CD8-positive, alpha-beta memory T cell (primary cell): ENCODE measurements at places on chromosomes 5 and 9. TPM values are rescaled to one million over a fixed set of nuclear protein-coding genes. Genes with fewer than 3 reads are reported as not detected.

Gene BRD3
- 35.5 TPM for total RNA-seq

DNA sequence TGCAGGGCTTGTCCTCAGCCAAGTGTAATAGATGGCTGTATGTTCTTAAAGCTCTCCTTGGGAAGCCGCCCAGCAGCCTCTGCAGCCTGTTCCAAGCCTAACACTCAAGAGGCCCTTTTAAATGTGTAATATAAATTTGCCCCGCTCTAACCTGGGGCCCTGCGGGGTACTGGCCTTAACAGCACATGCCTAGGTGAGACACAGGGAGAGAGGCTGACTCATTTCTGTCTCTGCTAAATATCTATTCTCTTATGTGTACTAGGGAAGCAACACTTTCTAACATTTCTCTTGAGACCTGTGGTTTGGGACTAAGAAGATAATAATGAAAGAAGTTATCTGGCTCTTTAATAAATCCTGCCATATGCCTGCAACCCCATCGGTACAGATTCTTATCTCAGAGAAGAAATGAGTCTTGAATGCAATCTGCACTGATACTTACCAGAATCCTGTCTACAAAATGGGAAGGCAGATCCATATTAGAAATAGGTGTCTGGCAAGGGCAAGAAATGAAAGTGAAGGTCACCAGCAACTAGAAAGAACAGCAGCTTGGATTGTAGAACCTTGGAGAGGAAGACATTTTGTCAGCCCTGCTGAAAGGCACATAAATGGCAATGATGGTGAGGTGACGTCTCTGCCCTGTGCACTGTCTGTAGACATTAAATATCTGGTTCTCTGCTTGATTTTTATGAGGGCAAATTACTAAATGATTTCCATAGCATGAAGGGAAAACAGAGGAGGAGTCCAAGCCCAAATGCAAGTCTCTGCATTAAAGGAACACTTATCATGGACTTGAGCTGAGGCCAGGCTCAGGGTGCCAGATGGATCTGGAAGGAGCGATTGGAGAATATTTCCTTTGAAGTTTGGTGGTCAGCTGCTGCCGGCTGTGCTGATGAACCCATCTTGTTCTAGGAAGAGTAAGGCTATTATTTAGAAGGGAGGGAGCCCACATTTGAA is 14.5 kb upstream of the TGFBI start:
- no peaks in the 10 kb centered on the region for H3K27me3 ChIP-seq
- no peak overlapping the region for H3K27ac ChIP-seq
- DNase-seq, result no peak
- no peak overlapping the region for H3K4me3 ChIP-seq
- H3K4me1 ChIP-seq, result no peaks in the 10 kb centered on the region
- no peaks in the 10 kb centered on the region for H3K36me3 ChIP-seq

DNA sequence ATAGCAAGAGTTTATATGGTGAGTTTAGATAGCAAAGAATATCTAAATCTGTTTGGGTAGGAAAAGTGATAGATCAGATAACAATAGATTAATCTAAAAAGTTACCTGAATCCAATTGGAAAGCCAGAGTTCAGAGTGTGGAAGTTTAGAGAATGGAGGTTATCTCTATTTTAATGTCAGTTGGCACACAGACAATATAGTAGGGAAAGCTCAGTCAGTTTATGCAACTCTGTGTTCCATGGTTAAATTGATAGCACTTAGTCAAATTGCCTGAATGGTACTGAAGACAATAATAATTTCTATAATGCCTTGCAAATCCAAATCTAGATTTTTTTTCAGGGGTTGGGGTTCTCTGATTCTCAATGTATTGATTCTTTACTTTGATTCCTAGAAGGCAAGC is 77.0 kb downstream of the ARHGEF28 start:
- DNase-seq, result no peak

GRCh38 chr5:103254921-103255320 is 3.6 kb upstream of the MACIR start:
- no peaks in the 10 kb centered on the region for H3K36me3 ChIP-seq
- H3K27me3 ChIP-seq, result no peaks in the 10 kb centered on the region
- H3K4me3 ChIP-seq, result no peak overlapping the region
- H3K4me1 ChIP-seq, result peaks cover 4% of the 10 kb centered on the region
- DNase-seq, result no peak

GRCh38 chr5:172383191-172383802 is 71.0 kb downstream of the SH3PXD2B start:
- no peaks in the 10 kb centered on the region for H3K36me3 ChIP-seq
- no peaks in the 10 kb centered on the region for H3K4me1 ChIP-seq
- no peaks in the 10 kb centered on the region for H3K27me3 ChIP-seq
- H3K27ac ChIP-seq, result no peak overlapping the region
- H3K4me3 ChIP-seq, result no peak overlapping the region

Gene C1QTNF2
- not detected for total RNA-seq

DNA sequence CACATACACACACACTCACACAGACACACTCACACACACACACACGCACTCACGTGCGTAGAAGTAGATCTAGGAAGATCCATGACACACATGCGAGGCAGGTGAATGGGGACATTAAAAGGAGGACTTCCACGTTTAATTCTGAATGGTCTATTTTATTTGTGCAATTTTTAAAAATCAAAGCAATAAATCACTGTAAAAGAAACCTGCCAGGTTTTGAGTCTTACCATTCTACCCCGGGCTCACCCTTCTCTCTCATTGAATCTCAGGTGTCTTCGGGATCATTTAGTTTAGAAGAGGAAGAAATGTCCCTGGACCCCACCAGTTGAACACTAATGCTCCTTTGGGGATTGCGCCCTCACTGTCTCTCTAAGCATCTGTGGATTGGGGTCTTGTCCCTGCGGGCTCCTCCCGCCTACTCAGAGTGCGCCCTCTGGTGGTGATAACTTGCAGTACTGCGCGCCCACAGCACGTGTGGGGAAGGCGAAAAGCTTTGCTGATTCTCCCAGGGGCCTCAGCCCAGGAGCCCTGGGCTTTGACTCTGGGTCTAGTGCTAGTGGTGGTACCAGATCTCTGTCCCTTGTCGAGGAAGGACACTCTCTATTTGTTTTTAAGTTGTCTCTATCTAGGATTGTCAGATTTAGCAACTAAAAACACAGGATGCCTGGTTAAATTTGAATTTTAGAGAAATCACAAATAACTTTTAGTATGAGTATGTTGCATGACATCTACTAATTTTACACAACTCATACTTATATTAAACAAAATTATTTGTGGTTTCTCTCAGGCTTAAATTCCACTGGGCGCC is 34.8 kb downstream of the BOD1 start:
- H3K4me3 ChIP-seq, result no peak overlapping the region
- DNase-seq, result peak; percentile 5
- no peaks in the 10 kb centered on the region for H3K4me1 ChIP-seq
- no peak overlapping the region for H3K27ac ChIP-seq

Gene SLF1
- total RNA-seq, result 12.2 TPM

- H3K27me3 ChIP-seq, result no peaks in the 10 kb centered on the region
- no peaks in the 10 kb centered on the region for H3K4me1 ChIP-seq
- no peaks in the 10 kb centered on the region for H3K36me3 ChIP-seq
- no peak overlapping the region for H3K4me3 ChIP-seq
Measured at GRCh38 chr5:158351485-158352125, 492.7 kb upstream of the CLINT1 start.

DNA sequence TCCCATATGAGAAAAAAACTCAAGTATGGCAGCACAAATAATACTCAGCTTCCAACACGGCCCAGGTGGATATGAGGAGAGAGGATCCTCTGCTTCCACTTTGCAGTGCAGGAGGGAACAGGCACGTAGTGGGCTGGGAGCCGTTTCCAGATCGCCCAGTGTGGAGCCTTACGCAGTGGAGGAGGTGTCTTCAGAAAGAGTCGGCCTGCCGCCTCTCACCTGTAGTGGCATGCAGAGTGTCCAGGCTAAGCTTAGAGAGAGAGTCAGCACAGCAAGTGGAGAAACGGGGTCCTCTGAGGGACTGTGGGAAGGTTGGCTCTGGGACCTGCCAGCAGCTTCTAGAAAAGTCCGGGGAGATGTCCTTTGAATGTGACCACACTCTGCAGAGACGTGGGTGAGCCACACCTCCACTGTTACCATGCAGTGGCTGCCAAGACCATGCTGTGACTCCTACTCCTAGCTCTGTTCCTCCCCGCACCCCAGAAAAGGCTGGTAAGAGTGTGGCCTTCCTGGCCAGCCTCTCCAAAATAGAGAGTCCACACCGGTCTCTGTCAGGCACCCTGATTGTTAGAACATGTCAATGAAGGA is 3.5 kb upstream of the SEMA4D start:
- peak overlapping the region; percentile 30 for H3K4me3 ChIP-seq
- DNase-seq, result no peak
- no peaks in the 10 kb centered on the region for H3K36me3 ChIP-seq
- no peaks in the 10 kb centered on the region for H3K27me3 ChIP-seq
- peak overlapping the region; percentile 57 for H3K27ac ChIP-seq
- H3K4me1 ChIP-seq, result peaks cover 61% of the 10 kb centered on the region
